H54 (cell line): ENCODE measurements at places on chromosomes 12 and 14.

DNA sequence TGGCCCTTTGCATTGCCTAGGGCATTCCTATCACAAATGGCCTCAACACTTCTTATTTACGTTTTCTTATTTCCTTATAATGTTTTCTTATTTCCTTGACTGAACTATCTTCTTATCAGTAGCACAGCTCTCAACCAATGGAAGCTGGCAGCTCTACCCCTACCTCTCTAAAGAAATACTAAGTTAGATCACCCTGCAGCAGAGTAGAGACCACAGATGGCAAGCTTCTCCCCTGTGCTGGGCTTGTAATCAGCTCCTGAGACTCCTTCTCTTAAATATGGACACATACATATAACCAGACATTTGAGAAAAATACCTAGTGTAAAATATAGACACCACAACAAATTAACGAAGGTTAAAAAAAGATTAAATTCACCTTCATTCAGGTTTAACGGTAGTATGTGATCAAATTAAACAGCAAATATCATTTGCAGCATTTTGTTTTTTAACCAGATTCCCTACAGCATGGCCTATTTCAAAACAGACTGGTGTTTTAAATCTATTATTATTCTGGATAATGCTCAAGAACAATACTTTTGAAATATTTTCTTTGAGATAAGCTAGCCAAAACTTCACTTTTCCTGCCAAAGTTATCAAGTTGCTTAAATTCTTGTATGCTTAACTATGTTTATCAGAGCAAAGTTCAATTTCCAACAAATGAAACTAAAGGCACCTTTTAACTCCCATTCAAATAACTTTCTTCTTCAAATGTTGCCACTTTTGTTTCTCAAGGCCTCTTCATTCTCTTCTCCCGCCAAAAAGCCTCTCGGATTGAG, 54.3 kb downstream of the SLC41A2 start:
- no peak for DNase-seq

GRCh38 chr14:60114881-60115280, 23.2 kb downstream of the PCNX4 start:
- DNase-seq: no peak

- no peak for DNase-seq
Observed at GRCh38 chr14:54566410-54567223, at the start of gene SAMD4A. Gene SAMD4A, plus strand, starts transcription at chr14:54567128. Its CDS starts 789 bp downstream, at chr14:54567917.

DNA sequence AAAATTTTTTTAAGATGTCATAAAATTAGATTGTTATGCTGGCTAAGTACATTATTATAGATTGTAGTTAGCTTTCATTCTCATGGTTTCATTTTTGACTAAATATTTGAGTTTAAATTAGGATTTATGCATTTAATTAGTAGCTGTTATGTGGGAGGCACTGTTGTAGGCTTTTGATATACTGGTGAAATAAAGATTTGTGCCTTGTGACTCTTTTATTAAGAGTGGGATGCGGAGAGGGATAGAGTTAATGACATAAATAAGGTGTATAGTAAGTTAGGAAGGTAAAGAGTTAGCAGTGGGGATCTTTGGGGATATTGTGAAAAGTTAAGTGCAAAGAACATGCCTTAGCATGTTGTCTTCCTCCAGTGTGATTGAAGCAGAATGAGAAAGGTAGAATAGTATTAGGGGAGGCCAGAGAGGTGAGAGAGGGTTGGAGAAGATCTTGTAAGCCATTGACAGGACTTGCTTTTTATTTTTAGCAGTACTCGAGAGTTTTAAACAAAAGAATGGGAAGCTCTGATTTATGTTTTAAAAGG, 8.8 kb downstream of the ARHGAP5 start:
- no peak for DNase-seq

- no peak for DNase-seq
Observed at GRCh38 chr12:6056406-6057240, 67.8 kb downstream of the VWF start.

- DNase-seq: no peak
Observed at GRCh38 chr14:55973911-55974630, 144.1 kb upstream of the PELI2 start.

- no peak for DNase-seq
Observed at GRCh38 chr12:3718100-3718499, 34.8 kb downstream of the CRACR2A start.

DNA sequence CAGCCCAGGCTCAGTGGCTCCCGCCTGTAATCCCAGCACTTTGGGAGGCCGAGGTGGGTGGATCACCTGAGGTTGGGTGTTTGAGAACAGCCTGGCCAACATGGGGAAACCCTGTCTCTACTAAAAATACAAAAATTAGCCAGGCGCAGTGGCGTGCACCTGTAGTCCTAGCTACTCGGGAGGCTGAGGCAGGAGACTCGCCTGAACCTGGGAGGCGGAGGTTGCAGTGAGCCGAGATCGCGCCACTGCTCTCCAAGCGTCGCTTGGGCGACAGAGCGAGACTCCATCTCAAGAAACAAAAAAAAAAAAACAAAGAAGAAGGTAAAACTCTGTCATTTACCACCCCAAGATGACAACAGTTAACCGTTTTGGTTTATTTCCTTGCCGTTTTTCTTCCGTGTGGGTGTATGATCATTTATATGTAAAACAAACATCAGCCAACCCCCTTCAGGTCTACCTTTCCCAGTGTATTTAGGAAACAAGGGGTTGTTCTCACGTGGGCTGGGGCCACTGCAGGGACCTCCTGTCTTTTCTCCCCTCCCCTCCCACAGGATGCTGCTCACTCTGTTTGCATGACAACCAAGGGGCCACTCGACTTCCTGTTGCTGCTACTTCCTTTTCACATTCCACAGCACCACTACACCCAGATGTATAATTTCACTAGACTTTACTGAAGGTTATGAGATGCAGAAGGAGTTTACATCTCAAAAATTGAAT, 13.6 kb downstream of the TTC9 start:
- no peak for DNase-seq

GRCh38 chr12:100346660-100347059, 10.2 kb upstream of the SLC17A8 start:
- no peak for DNase-seq

DNA sequence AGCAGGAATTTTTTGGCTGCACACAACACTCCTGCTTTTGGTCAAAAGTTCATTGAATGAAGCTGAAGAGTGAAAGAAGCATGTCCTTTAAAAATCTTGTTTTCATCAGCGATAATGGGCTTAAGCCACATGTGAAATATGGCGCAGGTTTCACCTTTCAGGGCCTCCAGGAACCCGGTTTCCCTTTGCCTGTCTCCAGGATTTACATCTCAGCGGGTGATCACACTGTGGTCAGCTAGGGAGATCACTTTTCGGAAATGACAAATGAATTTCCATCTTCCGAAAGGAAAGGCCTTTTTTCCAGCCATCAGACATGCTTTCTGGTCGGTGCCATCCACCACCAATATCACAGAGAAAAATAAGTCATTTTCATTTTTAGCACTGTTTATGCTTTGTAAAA, 727.1 kb upstream of the TBX3 start:
- peak; percentile 13 for DNase-seq

- no peak for DNase-seq
Observed at GRCh38 chr14:65957631-65958205, 528.5 kb upstream of the CCDC196 start.

- DNase-seq: no peak
Observed at GRCh38 chr12:27575090-27575761, 51.2 kb downstream of the PPFIBP1 start.
